Right atrium auricular region (tissue), 2 donors: ENCODE measurements at places on chromosomes 3 and 15.
A peak's percentile ranks its signal among the peaks of the same experiment; 100 is the strongest.

DNA sequence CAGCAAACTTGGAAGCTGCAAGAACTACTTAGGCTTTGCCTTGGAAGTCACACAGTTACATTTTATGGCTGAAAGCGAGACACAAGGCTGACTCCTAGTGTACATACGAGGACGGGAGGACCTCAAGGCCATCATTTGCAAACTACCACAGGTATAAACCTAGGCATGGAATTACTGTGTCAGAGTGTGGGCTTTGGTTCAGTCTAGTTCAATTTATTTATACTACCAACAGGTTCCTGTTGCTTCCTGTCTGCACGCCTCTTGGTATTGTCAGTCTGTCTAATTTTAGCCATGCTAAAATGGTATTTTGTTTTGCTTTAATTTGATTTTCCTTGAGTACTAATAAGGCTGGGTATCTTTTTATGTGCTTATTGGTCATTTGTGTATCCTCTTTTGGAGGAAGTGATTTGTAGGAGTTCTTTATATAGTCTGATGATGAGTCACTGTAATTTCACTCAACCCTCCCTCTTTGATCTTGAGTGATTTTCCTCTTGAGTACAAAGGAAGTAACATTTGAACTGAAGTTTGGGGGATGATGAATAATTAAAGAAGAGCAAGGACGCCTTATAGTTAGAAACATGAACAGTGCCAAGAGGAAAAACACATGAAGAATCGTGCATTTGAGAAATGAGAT is 8.2 kb downstream of the ANKRD34C start:
- H3K4me1 ChIP-seq: no peaks in the 10 kb centered on the region
- DNase-seq: no peak
- H3K36me3 ChIP-seq: no peaks in the 10 kb centered on the region
- no peak overlapping the region for H3K4me3 ChIP-seq

GRCh38 chr15:32818758-32819447 is 101.1 kb downstream of the GREM1 start:
- H3K27me3 ChIP-seq: no peaks in the 10 kb centered on the region
- no peak for DNase-seq
- H3K27ac ChIP-seq: no peak overlapping the region
- H3K4me3 ChIP-seq: no peak overlapping the region
- no peaks in the 10 kb centered on the region for H3K4me1 ChIP-seq

DNA sequence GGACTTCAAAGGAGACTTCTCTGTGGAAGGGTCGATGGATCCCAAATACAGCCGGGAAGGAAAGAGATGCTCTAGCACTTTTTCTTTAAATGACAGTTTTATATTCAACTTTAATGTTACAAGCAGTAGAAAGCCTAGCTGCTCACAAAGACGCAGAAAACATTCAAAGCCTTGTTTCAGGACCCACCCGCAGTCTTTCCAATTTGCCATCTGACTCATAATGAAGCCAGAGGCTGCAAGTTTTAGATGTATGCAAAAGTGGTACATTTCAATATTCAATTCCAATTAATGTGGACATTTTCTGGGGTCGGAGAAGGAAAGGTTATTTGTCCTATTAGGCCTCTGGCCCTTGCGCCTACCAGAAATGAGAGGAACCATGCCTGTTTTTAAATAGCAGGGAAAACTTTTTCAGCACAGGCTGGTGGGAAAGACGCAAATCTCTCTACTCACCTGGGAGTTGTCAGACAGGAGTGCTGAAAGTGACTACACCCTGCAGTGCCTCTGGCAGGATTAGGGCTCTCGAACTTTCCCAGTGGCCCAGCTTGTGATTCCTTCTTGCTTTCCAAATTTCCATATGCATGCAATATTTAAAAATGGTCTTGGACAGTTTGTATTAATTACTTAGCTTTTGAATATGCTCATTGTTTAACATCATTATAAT is 117.4 kb upstream of the MBNL1 start:
- H3K27me3 ChIP-seq: no peaks in the 10 kb centered on the region
- no peak overlapping the region for H3K27ac ChIP-seq
- DNase-seq: no peak
- H3K4me3 ChIP-seq: no peak overlapping the region

GRCh38 chr3:99250821-99251355 is 349.4 kb upstream of the DCBLD2 start:
- H3K36me3 ChIP-seq: no peaks in the 10 kb centered on the region
- no peak overlapping the region for H3K4me3 ChIP-seq
- H3K27me3 ChIP-seq: no peaks in the 10 kb centered on the region
- no peak overlapping the region for H3K27ac ChIP-seq

GRCh38 chr15:45812200-45812599 is 177.4 kb downstream of the SQOR start:
- H3K27me3 ChIP-seq: no peaks in the 10 kb centered on the region
- no peak for DNase-seq
- no peak overlapping the region for H3K4me3 ChIP-seq

DNA sequence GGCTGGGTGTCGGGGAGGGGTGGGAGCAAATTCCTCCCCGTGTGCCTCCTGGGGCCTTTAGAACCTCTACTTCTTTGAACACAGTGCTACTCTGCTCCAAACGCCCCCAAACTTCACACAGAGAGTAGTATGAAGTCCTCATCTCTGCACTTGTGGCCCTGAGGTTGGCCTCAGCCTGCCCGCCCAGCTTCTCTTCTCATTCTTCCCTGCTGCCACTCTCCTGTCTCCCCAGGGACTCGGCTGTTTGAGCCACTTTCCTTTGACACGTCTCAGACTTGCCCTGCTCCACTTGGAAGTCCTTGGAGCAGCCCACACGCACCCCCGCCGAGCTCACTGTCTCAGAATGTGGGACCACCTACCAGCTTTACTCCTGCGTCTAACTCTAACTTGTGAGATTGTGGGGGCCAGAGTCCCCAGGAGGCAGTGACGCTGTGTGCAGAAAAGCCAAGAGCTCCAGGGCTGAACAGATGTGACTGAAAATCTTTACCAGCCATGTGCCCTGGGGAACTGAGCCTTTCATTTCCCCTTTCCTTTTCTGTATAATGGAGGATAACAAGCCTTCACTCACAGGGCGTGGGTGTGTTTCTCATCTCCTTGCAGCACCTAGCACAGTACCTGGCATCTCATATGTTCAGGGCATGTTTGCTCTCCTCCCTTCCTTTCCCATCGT is 233.6 kb upstream of the CTDSPL start:
- no peaks in the 10 kb centered on the region for H3K4me1 ChIP-seq
- DNase-seq: no peak
- H3K27ac ChIP-seq: no peak overlapping the region
- no peak overlapping the region for H3K4me3 ChIP-seq
- peaks cover 10% of the 10 kb centered on the region for H3K36me3 ChIP-seq

- no peak overlapping the region for H3K4me3 ChIP-seq
- DNase-seq: no peak
Measured at GRCh38 chr15:34613301-34613700, 29.9 kb upstream of the GOLGA8B start.

GRCh38 chr3:72270072-72270681 is 485.2 kb upstream of the PROK2 start:
- no peaks in the 10 kb centered on the region for H3K27me3 ChIP-seq
- H3K4me3 ChIP-seq: no peak overlapping the region
- no peak overlapping the region for H3K27ac ChIP-seq
- DNase-seq: peak; percentile 97

DNA sequence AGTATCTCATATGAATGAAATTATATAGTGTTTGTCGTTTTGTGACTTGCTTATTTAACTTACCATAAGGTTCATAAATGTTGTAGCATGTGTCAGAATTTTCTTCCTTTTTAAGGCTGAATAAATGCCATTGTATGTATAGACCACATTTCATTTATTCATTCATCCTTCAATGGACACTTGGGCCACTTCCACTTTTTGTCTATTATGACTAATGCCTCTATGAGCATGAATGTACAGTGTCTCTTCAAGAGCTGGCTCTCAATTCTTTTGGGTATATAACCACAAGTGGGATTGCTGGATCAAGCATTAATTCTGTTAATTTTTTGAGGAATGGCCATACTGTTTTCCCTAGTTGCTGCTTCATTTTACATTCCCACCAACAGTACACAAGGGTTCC is 156.1 kb downstream of the VPS8 start:
- no peaks in the 10 kb centered on the region for H3K4me1 ChIP-seq
- H3K27ac ChIP-seq: no peak overlapping the region
- peaks cover 32% of the 10 kb centered on the region for H3K36me3 ChIP-seq
- DNase-seq: no peak

DNA sequence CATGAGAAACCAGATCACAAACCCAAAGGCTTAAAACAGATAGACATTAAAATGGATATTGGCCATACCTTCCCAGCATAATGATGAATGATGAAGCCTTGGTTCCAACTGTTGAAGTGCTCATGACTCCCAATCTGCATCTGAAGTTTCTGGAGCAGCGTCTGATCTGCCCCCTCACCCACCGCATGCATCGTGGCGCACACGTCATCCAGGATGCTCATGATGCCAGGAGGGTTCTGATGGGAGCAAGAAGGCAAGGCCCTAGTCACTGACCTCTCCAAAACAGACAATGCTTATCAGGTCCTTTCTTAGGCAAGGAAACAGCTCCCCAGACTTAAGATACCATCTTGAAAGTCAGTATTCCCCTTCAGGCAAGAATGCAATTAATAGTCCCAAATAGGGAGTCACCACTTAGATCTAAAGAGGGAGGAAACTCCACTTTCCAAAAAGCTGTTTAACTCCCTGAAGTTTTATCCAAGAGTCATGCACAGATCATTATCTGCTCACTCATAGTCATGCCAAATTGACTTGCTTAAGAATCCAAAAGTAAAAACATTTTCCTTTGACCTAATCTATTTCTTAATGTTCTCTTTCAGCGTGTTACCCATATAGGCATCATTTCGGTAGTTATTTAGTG is 2.1 kb downstream of the LDHAL6B start:
- H3K36me3 ChIP-seq: peaks cover 57% of the 10 kb centered on the region
- no peaks in the 10 kb centered on the region for H3K4me1 ChIP-seq
- H3K4me3 ChIP-seq: no peak overlapping the region
- DNase-seq: no peak

DNA sequence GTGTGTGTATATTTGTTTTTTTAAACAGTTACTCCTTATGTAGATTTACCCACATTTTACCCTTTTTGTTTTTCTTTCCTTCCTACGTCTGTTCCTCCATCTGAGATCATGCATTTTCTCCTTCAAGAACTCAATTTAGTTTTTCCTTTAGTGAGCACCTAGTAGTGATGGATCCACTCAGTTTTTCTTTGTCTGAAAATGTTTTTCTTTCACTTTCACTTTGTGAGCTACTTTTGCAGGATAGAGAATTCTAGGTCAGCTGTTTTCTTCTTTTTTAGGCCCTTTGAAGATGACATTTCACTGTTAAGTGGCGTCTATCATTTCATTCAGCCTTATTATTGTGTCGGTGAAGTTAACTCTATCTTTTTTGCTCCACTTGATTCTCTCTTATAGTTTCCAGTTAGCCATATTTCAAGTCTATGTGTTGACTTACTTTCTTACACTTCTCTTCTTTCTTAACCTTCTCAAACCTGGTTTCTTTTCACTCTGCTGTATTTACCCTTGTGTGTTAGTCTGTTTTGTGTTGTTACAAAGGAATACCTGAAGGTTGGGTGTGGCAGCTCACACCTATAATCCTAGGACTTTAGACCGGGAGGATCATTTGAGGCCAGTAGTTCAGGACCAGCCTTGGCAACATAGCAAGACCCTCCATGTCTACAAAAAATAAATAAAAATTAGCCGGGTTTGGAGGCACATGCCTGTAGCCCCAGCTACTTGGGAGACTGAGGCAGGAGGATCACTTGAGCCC is 55.8 kb downstream of the PRKCI start:
- H3K4me1 ChIP-seq: no peaks in the 10 kb centered on the region
- H3K27me3 ChIP-seq: no peaks in the 10 kb centered on the region
- DNase-seq: no peak
- peaks cover 25% of the 10 kb centered on the region for H3K36me3 ChIP-seq
- no peak overlapping the region for H3K27ac ChIP-seq

DNA sequence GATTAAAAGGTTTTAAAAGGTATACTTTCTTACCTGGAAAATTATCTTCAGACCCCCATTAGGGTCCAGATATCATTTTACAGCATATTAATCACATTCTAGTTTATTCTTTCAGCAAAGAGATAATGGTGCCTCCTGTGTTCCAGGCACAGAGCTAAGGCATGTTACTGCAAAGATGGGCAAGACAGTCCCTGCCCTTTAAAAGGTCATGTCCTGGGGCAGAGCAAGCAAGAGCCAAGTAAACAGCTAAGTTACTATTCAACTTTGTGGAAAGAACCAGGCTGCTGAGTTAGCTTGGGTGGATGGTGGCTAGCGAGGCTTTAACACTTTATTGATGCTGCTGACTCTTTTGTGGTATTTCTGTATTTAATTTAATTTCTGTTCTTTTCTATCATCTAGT is 75.0 kb downstream of the LRRC28 start:
- no peak overlapping the region for H3K4me3 ChIP-seq
- no peaks in the 10 kb centered on the region for H3K4me1 ChIP-seq
- no peaks in the 10 kb centered on the region for H3K27me3 ChIP-seq
- H3K27ac ChIP-seq: no peak overlapping the region
- no peak for DNase-seq

DNA sequence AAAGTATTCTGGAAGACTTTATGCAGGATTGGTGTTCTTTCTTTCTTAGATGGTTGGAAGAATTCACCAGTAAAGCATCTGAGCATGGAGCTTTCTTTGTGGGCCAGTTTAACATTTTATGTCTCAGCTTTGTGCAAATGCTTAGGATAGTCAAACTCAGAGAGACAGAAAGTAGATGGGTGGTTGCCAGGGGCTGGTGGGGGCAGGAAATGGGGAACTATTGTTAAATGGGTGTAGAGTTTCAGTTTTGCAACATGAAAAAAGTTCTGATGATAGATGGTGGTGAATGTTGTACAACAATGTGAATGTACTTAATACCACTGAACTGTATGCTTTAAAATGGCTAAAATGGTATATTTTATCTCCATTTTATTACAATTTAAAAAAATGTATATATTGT is 24.8 kb downstream of the SPCS1 start:
- no peaks in the 10 kb centered on the region for H3K27me3 ChIP-seq
- H3K4me1 ChIP-seq: no peaks in the 10 kb centered on the region
- no peak overlapping the region for H3K27ac ChIP-seq
- no peak overlapping the region for H3K4me3 ChIP-seq
